ENCODE measurements at places on chromosomes 13 and 19.
A peak's percentile ranks its signal among the peaks of the same experiment; 100 is the strongest.

- DNase-seq = no peak
Measured at GRCh38 chr13:113047587-113047986, 58.0 kb upstream of the F7 start.

GRCh38 chr19:10122045-10122444 lies 2.3 kb upstream of the EIF3G start:
- DNase-seq = no peak

- DNase-seq = no peak
Measured at GRCh38 chr19:11364296-11364904, 9.2 kb downstream of the PLPPR2 start.

GRCh38 chr13:92461402-92461801 lies 765.2 kb upstream of the GPC6 start:
- no peak for DNase-seq

DNA sequence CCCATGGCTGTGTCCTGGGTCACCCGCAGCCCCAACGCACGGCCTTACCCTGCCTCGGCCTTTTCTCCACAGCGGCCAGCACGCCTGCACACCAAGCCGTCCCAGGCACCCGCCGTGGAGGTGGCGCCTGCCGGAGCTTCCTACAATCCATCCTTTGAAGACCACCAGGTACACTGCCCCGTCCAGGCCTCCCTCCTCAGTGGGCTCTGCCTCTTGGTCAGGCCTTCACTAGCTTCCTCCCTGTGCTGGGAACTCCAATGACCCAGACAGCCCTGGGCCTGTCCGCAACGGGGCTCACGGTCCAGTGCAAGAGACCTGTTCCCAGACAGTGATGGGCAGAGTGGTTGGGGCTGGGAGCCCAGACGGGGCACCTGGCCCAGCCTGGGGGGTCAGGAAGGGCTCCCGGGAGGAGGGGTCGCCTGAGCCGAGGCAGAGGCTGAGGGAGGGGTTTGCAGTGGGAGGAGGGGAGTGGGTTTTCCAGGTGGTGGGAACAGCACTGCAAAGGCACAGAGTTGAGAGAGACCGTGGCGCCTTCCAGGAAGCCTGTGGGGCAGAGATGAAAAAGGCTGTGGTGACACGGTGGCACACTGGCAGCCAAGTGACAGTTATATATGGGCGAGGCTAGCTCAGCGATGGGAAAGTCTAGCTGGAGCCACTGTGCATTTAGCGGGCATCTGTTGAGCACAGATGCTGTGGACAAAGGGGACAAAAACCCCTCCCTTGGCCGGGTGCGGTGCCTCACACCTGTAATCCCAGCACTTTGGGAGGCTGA lies 7.3 kb downstream of the NOP53 start:
- no peak for DNase-seq

GRCh38 chr13:35714121-35714520 lies 237.6 kb upstream of the MAB21L1 start:
- peak; percentile 64 for DNase-seq

- DNase-seq = peak; percentile 32
Measured at GRCh38 chr13:51524312-51524711, 60.0 kb upstream of the WDFY2 start.
